ENCODE measurements at places on chromosomes 5 and 9. TPM values are rescaled to one million over a fixed set of nuclear protein-coding genes. Genes with fewer than 3 reads are reported as not detected.

The ITK gene
- total RNA-seq, result not detected

GRCh38 chr5:16702964-16703363, 86.2 kb upstream of the RETREG1 start:
- no peak overlapping the region for H3K4me3 ChIP-seq
- no peak for DNase-seq
- peaks cover 5% of the 10 kb centered on the region for H3K4me1 ChIP-seq
- H3K27me3 ChIP-seq, result no peaks in the 10 kb centered on the region
- H3K36me3 ChIP-seq, result peaks cover 5% of the 10 kb centered on the region

GRCh38 chr9:134678206-134678605, 36.6 kb downstream of the COL5A1 start:
- peaks cover 32% of the 10 kb centered on the region for H3K4me1 ChIP-seq
- DNase-seq, result no peak
- no peak overlapping the region for H3K4me3 ChIP-seq
- H3K27me3 ChIP-seq, result no peaks in the 10 kb centered on the region
- no peaks in the 10 kb centered on the region for H3K36me3 ChIP-seq
- no peak overlapping the region for H3K27ac ChIP-seq

The TAF11L14 gene
- not detected for total RNA-seq

GRCh38 chr5:81604193-81604592, 146.7 kb downstream of the SSBP2 start:
- no peak overlapping the region for H3K4me3 ChIP-seq
- H3K27ac ChIP-seq, result no peak overlapping the region
- H3K36me3 ChIP-seq, result no peaks in the 10 kb centered on the region
- H3K27me3 ChIP-seq, result no peaks in the 10 kb centered on the region
- H3K4me1 ChIP-seq, result no peaks in the 10 kb centered on the region

DNA sequence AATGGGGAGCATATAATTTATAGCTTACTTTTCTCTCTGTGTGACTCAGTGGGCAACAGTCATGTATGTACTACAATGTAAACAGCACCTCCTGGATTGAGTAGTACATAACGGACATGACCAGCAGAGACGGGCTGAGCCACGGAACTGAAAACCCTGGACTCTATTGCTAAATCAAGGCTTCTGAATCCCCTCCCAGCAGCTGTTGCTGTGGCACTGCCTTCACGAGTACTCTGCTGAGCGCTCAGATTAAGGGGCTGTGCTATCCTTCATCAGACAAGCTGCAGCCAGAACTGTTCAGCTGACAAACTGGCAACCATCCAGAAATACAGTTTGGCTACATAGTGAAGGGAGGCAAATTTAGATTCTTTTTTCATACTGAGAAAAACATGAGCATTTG, 131.3 kb upstream of the CCDC180 start:
- H3K4me1 ChIP-seq, result peaks cover 12% of the 10 kb centered on the region
- H3K27ac ChIP-seq, result no peak overlapping the region
- H3K36me3 ChIP-seq, result no peaks in the 10 kb centered on the region
- H3K27me3 ChIP-seq, result no peaks in the 10 kb centered on the region
- DNase-seq, result peak; percentile 41
- H3K4me3 ChIP-seq, result no peak overlapping the region

GRCh38 chr5:178866946-178867345, 7.2 kb downstream of the ZNF354B start:
- H3K27ac ChIP-seq, result no peak overlapping the region
- no peak overlapping the region for H3K4me3 ChIP-seq
- H3K27me3 ChIP-seq, result no peaks in the 10 kb centered on the region
- peaks cover 25% of the 10 kb centered on the region for H3K36me3 ChIP-seq
- DNase-seq, result peak; percentile 4

GRCh38 chr5:160463740-160464465, 42.2 kb downstream of the PTTG1 start:
- no peaks in the 10 kb centered on the region for H3K27me3 ChIP-seq
- no peak overlapping the region for H3K27ac ChIP-seq
- no peak overlapping the region for H3K4me3 ChIP-seq

GRCh38 chr5:84436866-84437265, 52.2 kb upstream of the EDIL3 start:
- no peak overlapping the region for H3K4me3 ChIP-seq
- no peaks in the 10 kb centered on the region for H3K27me3 ChIP-seq
- no peaks in the 10 kb centered on the region for H3K4me1 ChIP-seq
- DNase-seq, result no peak

DNA sequence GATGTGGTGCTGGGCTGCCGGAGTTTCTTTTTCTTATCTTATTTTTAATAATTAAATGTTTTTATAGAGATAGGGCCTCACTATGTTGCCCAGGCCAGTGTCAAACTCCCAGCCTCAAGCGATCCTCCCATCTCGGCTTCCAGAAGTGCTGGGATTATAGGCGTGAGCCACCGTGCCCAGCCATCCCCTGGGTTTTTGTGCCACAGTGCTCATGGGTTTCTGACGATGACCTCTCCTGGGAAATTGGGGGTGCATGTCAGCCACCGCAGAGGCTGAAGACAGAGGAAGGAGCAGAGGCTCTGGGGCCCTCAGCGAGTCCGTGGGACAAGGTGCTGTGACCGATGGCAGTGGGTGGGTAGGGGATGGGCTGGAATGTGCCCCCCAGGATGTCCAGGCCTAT, 14.4 kb downstream of the GPSM1 start:
- H3K27me3 ChIP-seq, result no peaks in the 10 kb centered on the region
- peaks cover 6% of the 10 kb centered on the region for H3K36me3 ChIP-seq
- no peak overlapping the region for H3K4me3 ChIP-seq
- H3K27ac ChIP-seq, result no peak overlapping the region
- DNase-seq, result no peak

DNA sequence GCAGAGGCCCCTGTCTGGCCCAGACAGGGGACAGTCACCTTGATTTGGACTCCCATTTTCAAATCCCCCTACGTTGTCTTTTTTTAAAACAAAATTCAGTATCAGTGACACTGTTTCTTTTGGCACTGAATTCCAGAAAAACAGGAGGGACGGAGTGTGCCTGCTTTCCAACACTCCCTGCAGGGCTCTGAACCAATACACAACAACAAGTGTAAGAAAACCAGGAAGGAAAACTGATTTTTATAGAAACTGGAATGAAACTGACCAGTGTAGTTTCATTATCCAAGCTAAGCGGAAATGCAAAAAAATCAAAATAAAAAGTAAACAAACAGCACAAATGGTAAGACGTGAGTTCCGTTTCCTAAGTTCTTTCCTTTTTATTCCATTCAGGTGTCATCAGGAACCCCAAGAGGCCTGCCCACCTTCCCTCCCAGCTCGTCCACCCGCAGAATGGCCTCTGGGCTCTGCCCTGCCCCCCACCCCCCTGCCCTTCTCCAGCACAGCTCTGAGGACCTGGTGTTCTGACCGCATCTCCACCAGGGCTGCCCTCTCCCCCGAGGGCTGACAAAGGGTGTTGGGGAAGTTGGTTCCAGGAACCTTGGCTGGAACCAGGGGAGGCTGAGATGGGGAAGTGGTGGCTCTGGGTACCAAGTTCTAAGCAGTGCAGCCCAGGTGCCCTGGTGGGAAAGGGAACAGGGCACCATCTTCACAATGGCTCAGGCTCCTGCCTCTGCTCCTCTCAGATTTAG, 73.6 kb downstream of the PSD2 start:
- H3K4me3 ChIP-seq, result no peak overlapping the region
- no peaks in the 10 kb centered on the region for H3K4me1 ChIP-seq
- H3K36me3 ChIP-seq, result no peaks in the 10 kb centered on the region
- no peak for DNase-seq
- H3K27ac ChIP-seq, result no peak overlapping the region

The NUTM2G gene
- total RNA-seq, result not detected

GRCh38 chr5:41095324-41096101, 24.4 kb upstream of the MROH2B start:
- peak; percentile 20 for DNase-seq
- no peak overlapping the region for H3K27ac ChIP-seq
- no peaks in the 10 kb centered on the region for H3K27me3 ChIP-seq
- no peak overlapping the region for H3K4me3 ChIP-seq
- H3K36me3 ChIP-seq, result no peaks in the 10 kb centered on the region
- no peaks in the 10 kb centered on the region for H3K4me1 ChIP-seq

The ANKRD18A gene
- total RNA-seq, result 3.7 TPM

The EGFLAM gene
- 0.27 TPM for total RNA-seq

DNA sequence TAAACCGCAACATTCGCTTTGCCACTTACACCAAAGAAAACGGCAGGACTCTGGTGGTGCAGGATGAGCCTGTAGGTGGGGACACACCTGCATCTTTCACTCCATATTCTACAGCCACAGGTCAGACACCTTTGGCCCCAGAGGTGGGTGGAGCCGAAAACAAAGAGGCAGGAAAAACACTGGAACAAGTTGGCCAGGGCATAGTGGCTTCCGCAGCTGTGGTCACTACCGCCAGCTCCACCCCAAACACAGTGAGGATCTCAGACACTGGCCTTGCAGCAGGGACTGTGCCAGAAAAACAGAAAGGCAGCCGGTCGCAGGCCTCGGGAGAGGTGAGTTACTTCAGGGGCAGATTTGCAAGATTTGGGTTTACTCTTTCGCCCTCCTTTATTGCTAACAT, 33.8 kb downstream of the KDM3B start:
- peaks cover 11% of the 10 kb centered on the region for H3K4me1 ChIP-seq
- no peaks in the 10 kb centered on the region for H3K27me3 ChIP-seq
- no peak overlapping the region for H3K4me3 ChIP-seq
- no peak overlapping the region for H3K27ac ChIP-seq
- peaks cover 49% of the 10 kb centered on the region for H3K36me3 ChIP-seq

DNA sequence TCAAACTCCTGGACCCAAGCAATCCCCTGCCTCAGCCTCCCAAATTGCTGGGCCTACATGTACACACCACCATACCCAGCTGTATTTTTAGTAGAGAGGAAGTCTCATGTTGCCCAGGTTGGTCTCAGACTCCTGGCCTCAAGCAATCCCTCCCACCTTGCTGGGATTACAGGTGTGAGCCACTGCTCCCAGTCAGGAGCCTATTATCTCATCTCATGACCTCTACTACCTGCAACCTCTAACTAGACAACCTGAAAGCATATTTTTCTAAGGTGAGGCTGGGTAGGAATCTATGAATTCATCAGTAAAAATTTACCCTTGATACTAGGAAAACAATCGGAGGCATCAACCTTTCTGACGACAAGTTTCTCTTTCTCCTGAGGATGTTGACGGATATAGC, 10.0 kb downstream of the FAM13B start:
- peaks cover 10% of the 10 kb centered on the region for H3K4me1 ChIP-seq
- H3K4me3 ChIP-seq, result no peak overlapping the region
- no peak for DNase-seq
- no peak overlapping the region for H3K27ac ChIP-seq
- no peaks in the 10 kb centered on the region for H3K27me3 ChIP-seq

DNA sequence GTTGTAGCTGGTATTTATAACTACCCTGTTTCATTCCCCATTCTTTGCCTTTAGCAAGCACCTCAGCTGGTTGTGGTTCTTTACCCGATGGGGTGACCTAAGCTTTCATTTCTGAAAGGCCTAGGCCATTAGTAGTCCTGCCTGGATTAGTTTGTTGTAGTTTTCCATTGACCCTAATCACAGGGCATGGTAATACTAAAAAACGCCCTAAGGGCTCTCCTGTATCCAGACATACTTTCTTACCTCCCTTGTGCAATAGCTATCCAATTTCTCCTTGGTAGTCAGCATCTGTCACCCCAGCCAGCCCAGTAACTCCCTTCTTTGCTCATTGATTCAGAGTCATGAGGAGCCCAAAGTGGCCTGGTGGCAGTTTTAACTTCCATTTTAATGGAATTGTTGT, 24.0 kb downstream of the TMOD1 start:
- H3K27ac ChIP-seq, result peak overlapping the region; percentile 92
- DNase-seq, result no peak

- DNase-seq, result no peak
- H3K36me3 ChIP-seq, result no peaks in the 10 kb centered on the region
- H3K27me3 ChIP-seq, result no peaks in the 10 kb centered on the region
Observed at GRCh38 chr5:5523066-5523505, 100.6 kb downstream of the ICE1 start.

DNA sequence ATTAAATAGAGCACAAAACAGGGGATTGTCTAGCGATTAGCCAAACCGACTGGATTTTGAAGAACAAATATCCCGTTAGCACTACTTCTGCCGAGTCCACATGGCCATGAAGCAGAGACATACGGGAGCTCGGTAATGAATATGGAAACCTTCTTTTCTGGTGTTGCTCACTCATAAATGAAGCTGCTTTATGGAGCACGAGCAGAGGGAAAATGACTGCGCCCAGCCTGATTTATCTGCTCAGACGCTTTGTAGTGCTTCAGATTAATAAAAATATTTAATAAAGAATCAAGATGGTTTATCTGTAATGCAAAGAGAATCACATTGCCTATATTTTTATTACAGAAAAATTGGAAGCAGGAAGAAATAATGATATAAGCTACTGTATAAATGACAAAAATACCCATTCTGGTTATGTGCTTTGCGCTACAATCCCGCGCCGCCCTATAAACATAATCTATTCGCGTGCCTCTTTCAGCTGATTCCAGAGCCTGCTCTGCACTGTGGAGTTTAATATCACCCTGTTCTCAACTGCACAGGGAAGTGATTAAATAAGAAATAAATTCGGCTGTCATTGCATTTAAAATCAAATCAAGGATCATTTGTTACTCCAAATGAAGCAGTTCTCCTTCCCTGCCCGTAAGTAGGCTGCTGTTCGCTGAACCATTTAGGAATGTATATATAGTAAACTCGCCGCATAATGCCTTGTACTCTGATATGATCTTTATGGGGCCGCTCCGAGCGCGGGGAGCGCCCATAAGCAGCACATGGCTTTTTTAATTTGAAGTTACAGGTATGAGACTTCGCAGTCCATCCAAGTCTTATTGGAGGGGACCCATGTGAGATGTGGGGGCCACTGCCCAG, 22.3 kb upstream of the UBAC1 start:
- no peak overlapping the region for H3K27ac ChIP-seq
- no peaks in the 10 kb centered on the region for H3K27me3 ChIP-seq
- DNase-seq, result no peak
- no peak overlapping the region for H3K4me3 ChIP-seq
- no peaks in the 10 kb centered on the region for H3K4me1 ChIP-seq

GRCh38 chr9:107218829-107219485, 64.1 kb upstream of the RAD23B start:
- H3K4me1 ChIP-seq, result peaks cover 9% of the 10 kb centered on the region
- H3K27me3 ChIP-seq, result no peaks in the 10 kb centered on the region

DNA sequence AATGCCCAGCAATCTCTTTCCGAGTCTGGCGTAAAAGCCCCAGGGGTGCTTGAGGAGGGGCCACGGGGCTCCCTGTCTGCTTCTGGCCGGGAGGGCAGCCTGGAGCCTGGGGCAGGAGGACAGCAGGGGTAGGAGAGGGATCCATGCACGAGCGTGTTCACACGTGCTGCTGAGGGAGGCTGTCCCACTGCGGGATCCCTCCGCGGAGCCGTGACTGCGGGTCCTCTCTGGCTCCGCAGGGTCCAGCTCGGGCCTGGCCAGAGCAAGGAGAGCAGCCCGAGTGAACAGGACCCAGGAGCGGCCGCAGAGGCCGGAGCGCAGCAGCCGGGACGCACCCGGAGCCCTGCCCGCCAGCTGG, 78.4 kb downstream of the ZNF354C start:
- no peak overlapping the region for H3K4me3 ChIP-seq
- no peak overlapping the region for H3K27ac ChIP-seq
- peaks cover 4% of the 10 kb centered on the region for H3K4me1 ChIP-seq
- H3K36me3 ChIP-seq, result no peaks in the 10 kb centered on the region
- no peak for DNase-seq

The OR1B1 gene
- total RNA-seq, result not detected

GRCh38 chr9:130387398-130387797, 57.4 kb upstream of the ASS1 start:
- H3K4me1 ChIP-seq, result no peaks in the 10 kb centered on the region
- H3K27ac ChIP-seq, result no peak overlapping the region
- no peak overlapping the region for H3K4me3 ChIP-seq
- no peak for DNase-seq
- no peaks in the 10 kb centered on the region for H3K27me3 ChIP-seq
- no peaks in the 10 kb centered on the region for H3K36me3 ChIP-seq

- no peak overlapping the region for H3K4me3 ChIP-seq
- no peaks in the 10 kb centered on the region for H3K27me3 ChIP-seq
- H3K27ac ChIP-seq, result no peak overlapping the region
- no peak for DNase-seq
- H3K36me3 ChIP-seq, result no peaks in the 10 kb centered on the region
- peaks cover 4% of the 10 kb centered on the region for H3K4me1 ChIP-seq
Observed at GRCh38 chr5:157513182-157513581, 53.2 kb downstream of the NIPAL4 start.
